Stimulated activated CD8-positive, alpha-beta memory T cell treated with anti-CD3 and anti-CD28 coated beads, Interleukin-4, amount 100 ng/mL, for 1 hour (primary cell): ENCODE measurements at places on chromosomes 11 and 22.

- no peak for DNase-seq
Observed at GRCh38 chr11:65516135-65516968, 8.5 kb upstream of the SCYL1 start.

- DNase-seq: no peak
Observed at GRCh38 chr22:35308480-35309021, 8.9 kb downstream of the TOM1 start.

DNA sequence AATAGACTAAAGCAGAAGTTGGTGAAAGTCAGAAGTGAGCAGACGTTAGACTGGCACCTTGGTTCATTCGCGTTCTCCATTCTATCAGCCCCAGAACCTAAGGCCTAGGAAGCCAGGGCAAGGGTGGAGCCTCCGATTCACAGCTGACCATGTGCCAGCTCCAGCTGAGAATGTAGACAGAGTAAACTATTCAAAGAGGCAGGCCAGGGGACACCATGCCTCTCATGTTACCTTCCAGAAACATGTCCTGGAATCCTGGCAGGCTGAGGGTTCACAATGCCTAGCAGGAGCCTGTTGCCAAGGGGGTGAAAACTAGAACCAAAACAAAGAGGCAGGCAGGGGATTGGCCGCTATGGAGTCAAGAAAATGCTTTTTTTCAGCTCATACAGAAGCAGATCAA is 224.4 kb upstream of the POU2AF2 start:
- no peak for DNase-seq

- DNase-seq: no peak
Observed at GRCh38 chr11:128331317-128331716, 256.0 kb downstream of the ETS1 start.

DNA sequence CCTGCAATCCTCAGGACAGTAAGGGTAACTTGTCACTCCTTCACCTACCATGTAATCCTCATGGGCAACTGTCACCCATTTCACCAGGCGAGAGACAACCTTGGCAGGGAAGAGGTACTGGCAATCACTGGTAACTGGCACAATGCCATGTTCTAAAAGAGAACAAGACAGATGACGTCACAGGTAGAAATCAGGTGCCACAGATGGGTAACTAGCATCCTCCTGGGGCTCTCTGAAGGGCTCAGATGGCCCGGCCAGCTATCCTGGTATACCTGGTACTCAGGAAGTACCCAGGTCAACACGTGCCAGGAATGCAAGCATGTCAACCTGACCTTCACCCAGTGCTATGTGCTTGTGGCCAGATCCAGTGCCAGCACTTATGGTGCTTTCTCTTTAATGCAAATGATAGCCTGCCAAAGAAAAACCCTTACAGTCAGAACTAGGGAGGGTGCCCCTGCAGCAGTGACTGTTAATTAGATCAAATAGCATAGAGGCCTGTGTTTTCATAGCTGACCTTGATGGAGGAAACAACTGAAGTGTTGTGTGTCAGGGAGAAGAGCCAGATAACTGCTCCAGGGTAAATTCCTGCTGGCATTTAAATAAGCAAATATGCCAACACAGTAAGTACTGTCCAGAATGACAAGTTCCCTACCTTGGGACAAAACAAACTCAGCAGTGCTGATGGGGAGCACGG is 36.2 kb downstream of the THOC5 start:
- DNase-seq: no peak

DNA sequence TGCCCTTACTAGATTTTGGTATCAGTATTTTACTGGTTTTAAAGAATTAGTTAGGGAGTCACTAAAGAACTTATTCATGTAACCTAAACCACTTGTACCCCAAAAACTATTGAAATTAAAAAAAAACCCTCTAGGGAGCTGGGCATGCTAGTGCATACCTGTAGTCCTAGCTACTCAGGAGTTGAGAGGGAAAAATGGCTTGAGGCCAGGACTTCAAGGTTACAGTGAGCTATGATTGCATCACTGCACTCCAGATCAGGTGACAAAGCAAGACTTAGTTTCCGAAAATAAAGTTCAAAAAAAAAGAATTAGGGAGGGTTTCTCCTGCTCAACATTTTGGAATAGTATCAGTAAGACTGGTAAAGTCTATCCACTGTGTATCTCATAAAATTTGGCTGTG is 364.4 kb upstream of the LUZP2 start:
- no peak for DNase-seq

- DNase-seq: no peak
Observed at GRCh38 chr11:73215191-73216134, 2.6 kb upstream of the P2RY2 start.

DNA sequence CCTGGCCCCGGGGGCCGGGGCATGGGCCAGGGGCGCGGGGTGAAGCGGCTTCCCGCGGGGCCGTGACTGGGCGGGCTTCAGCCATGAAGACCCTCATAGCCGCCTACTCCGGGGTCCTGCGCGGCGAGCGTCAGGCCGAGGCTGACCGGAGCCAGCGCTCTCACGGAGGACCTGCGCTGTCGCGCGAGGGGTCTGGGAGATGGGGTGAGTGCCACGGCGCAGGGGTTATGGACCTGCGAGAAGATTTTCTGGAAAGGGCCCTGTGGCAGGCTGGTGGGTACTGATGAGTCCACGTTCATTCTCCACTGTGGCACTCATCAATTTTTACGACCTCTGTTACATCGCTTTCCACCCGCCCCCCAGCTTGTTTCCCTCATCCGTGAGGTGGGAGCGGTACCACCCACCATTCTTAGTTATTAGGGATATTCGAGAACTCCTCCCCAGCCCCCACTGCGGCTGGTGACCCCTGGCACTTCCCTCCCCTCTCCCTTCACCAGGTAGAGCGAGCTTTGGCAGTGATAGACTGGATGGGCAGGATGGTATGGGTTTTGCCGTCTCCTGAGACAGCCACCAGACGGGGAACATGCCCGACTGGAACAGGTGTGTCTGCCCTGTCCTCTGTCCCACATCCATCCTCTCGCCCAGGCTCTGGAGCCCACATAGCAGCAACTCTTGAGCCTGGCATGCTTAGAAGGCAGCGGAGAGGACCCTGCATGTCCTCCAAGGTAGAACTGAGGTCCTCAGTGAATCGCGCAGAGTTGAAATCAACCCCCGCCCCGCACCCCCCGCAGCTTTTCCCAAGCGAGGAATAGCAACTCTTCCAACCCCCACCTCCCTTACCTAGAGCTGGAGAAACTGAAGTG is 562 bp downstream of the DGAT2 start:
- DNase-seq: no peak

GRCh38 chr11:63909591-63910506 is 7.1 kb downstream of the RCOR2 start:
- no peak for DNase-seq

DNA sequence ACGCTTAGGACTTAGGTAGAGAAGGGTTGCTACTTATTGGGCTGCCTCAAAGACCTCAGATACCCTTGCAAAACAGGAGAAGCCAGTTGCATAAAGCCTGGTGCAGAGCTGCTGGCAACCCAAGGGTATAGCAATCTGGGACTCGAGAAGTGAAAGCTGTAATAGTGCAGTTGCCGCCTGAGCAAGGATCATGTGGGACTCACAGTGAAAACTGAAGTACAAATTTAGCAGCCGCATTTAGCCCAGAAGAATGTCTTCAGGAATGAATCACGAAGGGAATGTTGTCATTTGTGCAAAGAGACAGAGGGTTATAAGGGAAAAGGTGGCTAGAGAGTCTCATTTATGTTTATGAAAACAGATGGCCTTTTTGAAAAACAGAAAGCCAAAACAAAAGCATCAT is 267.2 kb downstream of the TENM4 start:
- DNase-seq: no peak

DNA sequence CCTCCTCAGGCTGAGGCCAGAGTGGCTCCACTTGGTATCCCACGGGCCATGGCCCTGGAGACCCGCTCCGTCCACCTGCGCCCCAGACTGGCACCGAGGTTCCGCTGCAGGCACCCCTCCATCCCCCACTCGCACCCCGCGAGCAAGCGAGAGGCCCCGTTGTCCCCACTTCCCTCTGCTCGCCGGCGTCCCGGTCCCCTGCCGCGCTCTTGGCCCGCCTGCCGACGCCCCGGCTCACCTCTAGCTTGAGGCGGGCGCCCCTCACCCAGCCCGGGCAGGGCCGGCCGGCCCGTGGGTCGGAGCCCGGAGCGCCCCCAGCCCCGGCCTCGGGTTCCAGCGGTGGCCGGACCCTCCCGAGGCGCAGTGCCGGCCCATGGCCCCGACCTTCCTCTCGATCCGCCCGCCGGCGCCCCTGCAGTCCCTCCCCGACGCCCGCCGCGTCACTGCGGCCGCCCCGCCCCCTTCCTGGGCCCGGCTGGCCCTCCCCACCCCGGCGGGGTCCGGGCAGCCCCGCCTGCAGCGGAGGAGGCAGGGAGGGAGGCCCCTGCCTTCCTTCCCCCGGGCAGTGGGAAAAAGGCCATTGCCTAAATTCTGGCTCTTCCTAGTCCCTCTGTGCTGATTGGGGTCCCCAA is at the start of gene PITPNM1:
PITPNM1 (minus strand) TSS at position 414 of the 632 bp plus-strand sequence. CDS start 1,183 bp downstream, outside the sequence.
- DNase-seq: peak; percentile 46

DNA sequence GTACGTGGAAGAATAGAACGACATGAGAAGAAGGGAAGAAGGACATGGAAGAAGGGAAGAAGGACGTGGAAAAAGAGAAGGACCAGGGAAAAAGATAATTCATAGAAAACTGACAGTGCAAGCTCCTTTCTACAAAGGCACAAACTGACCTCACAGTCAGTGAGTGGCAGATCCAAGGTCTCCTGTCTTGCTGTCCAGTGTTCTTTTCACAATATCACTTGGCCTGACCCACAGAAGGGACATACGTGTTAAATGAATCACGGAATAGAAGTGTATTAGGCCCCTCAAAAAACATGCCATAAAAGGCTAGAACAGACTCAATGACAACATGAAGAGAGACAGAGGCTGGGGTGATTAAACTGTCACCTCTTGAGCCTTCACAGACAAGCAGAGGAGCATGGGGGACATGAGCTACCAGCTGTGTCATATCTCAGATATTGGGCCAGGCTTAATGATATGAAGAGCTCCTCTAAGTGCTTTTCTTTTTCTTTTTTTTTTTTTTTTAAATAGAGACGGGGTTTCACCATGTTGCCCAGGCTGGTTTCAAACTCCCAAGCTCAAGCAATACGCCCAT is 4.6 kb downstream of the ASCC2 start:
- DNase-seq: no peak

- DNase-seq: no peak
Observed at GRCh38 chr11:111179184-111179910, 66.2 kb upstream of the POU2AF2 start.

DNA sequence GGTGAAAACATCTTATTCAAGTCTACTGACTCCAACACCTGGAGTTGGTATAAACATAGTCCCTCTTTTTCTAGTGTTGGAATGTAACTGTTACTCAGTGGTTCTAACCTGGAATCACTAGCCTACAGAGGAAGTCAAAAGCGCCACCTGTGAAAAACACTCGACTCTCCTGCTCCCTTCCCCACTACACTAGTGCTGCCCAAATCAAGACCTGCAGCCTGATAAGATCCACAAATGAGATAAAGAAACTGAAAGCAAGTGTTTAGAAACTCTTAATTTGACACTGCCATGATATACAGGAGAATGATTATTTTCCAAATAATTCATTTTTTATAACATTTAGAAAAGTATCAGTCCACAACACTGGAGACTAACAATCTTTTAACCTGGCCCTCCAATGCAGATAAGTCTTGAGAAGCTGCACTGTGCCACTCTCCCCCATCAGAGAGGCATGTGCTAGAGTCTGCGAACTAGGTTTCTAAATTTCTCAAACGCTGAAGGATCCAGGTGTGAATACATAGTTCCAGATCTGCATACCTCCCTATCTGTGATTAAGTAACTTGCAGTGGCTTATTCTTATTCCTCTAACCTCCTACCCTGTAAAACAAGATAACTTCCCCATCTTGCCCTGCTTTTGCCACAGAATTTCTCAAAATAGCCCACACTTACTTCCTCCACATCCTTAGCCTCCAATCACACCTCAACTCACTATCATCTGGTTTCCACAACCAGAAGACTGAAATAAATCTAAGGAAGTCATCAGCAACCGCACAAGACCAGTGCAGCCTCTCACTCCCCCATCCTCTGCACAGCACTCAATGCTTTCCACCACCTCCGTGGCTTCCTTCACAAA is 88.1 kb downstream of the RRAS2 start:
- no peak for DNase-seq

DNA sequence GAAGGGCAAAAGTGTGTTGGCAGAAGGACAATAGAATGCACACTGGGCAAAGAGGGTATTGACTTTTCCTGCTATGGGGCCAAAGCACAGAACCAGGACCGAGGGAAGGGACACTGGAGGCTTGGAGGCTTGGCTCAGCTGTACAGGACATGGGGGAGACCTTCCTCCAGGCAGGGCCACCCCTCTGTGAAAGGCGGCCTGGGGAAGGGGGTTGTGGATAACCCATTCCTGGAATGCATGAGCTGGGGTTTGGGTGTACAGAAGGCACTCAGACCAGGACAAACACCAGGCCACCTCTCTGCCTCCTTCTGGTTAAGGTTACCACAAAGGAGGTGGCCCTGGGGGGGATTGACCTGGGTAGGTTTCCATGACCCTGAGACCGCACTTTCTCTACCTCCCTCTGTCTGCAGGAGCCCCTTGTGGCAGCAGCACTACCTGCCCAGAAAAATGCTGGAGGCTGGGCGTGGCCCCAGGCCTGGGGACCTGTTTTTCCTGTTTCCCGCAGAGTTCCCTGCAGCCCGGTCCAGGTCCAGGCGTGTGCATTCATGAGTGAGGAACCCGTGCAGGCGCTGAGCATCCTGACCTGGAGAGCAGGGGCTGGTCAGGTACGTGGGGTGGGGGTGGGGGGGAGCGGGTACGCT is 9.6 kb downstream of the P2RY2 start:
- DNase-seq: no peak

- no peak for DNase-seq
Observed at GRCh38 chr22:31449506-31449905, 40.1 kb downstream of the EIF4ENIF1 start.

- no peak for DNase-seq
Observed at GRCh38 chr22:16932577-16932976, 75.4 kb downstream of the GAB4 start.

DNA sequence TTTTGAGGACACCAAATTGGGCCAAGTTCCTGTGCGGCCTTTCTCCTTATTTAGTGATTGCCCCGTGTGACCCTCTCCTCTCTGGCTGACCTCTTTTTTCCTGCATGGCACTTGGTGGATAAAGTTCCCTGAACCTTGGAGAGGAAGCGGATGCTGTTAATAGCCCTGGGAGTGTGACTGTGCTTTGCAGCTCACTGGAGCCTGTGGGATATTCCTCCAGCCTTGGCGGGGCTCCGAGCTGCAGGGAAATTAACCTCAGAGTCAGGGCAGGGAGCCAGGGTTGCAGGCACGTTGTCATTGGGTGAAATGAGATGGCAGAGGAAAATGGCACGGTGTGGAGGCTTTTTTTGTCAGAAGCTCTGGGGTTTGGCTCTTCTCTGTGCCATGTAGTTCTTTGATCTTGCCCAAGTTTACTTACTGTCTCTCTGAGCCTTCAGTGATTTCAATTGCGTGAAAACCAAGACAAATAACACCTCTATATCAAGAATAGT is 965 bp downstream of the OR9Q1 start:
- no peak for DNase-seq

DNA sequence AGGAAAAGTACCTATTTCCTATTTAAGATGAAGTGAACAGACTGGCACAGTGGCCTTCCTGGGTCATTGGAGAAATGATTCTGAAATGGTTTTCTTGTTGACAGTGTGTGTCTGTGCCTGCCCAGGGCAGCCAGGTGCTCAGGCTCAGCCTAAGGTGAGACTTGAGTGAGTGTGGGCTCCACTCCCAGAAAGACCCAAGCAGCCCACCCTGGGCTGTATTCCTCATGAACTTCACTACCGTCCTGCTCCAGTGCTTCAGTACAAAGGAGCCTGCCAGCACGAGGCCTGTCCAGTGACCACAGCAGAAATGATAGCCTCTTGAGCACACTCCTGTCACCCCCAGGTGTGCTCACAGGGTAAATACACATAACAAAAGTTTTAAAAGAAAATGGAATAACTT is 49.5 kb downstream of the GAB4 start:
- DNase-seq: no peak

- no peak for DNase-seq
Observed at GRCh38 chr11:26011474-26011873, 320.5 kb upstream of the ANO3 start.
